ENCODE measurements at places on chromosomes 7 and 10.

GRCh38 chr10:19579761-19580545, 236.3 kb upstream of the PLXDC2 start:
- no peak for DNase-seq

DNA sequence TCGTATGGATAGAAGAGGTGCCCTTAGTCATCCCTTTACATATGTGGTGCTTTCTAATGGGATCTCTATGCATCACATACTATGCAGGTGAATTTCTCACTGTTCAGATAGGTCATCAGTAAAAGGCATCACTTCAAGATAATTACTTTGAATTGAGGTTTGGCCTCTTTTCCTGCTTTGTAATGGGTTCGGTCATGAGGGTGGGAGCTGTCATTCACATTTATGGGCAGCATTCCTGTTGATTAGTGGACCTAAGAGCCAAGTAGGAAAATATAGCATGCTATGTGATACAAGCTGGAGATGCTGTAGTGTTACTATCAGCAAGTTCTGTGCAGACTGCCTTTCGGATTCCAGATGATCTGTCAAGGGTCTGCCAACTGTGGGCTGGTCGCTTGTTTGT, 156.3 kb downstream of the LCOR start:
- no peak for DNase-seq

DNA sequence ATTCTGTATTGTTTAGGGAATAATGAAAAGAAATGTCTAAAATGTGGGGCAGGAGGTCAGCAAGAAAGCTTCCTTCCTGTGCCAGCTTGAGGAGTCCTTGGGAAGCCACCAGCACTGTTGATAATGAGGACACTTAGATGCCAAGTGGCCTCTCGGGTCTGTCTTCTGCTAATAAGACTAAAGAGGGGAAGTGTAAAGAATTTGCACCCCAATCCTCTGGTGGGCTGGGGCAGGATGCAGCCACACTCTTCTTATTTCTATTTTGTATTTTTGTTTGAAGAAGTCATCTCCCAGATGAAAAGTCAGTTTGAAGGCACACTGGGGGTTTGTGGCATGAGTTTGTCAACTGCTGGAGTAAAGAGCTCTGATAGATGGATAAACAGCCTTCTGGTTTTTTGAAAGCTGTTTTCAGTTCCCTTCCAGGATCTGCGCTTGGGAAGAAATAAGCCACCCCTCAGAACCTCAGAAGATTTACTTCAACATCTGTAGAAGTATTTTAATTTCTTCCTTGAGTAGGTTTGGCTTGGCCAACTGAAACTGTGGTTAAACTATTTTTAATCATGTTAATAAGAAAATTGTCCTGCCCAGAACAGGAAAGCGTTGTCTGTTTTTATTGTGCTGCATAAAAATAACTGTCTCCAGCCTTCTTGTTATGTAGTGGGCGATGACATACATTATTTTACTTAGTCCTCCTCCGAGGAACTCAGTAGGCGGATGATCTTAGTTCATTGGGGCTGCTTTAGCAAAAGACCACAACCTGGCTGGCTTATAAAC, 128.8 kb upstream of the GPR26 start:
- DNase-seq: no peak

- no peak for DNase-seq
These were observed 4.4 kb downstream of the RPS24 start for GRCh38 chr10:78038105-78038504.

- no peak for DNase-seq
These were observed 51.4 kb upstream of the OIT3 start for GRCh38 chr10:72842164-72842563.

- DNase-seq: no peak
These were observed 799.7 kb upstream of the IGFBP3 start for GRCh38 chr7:46720761-46721160.

GRCh38 chr7:32073533-32073932, 3.3 kb upstream of the PDE1C start:
- DNase-seq: no peak

- no peak for DNase-seq
These were observed 100.8 kb downstream of the SFMBT2 start for GRCh38 chr10:7310076-7310475.

DNA sequence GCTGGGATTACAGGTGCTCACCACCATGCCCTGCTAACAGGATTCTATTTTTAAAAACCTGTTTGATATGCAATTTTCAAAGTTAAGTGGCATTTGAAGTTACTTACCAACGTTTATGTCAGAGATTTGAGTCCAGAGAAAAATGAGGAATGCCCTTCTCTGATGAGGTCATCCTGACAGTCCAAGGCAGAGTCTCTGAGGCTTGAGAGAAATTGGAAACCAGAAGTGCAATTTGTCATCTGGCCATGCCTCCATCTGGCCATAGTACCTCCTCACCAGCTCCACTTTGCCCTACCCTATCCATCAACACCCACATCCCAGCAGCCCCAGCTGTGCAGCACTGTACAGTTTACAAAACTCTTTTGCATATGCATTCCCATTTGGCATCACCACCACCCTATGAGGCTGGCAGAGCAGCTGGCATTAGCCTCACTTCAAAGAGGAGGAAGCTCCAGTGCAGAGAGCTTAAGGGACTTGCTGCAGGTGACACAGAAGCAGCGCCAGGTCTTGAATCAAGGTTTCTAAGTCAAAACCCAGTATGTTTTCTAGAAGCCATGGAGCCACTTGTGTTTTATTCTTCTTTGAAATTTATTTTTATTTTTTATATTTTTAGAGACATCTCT, 54.5 kb upstream of the PDZD8 start:
- DNase-seq: no peak

- no peak for DNase-seq
These were observed 34.4 kb downstream of the COL13A1 start for GRCh38 chr10:69835875-69836730.

GRCh38 chr7:128788446-128789412, 3.0 kb upstream of the CCDC136 start:
- DNase-seq: no peak

DNA sequence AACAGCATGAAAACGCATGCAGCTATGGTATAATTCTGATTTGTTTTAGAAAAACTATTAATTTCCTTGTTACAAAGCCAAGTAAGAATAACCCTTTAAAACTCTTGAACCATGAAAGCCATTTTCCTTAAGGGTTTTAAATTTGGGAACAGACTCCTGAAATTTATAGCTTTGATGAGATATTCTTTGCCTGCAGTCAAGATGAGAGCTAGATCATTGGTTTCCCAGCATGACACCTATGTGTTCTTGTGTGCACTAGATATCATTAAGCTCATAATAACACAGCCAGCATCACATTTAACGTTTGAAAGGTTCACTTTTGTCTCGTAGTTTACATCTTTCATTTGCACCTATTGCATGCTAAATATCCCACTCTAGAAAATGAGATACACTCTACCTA, 202.2 kb downstream of the PHF14 start:
- no peak for DNase-seq

DNA sequence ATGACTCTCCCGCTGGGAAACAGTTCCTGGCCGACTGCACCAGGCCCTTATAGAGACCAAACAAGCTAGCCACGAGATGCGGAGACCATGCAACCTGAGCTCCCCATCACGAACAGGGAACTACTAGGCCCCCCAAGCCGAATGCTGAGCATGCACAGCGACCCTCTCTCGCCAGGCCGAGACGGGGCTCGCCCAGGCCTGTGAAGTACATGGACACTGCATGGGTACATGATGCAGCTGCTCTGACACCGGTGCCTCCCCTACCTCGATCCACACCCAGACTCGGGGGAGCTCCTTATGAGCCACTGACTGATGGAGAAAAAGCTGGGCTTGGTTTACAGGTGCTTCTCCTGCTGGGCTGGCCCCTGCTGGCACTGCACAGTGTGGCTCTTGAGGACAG, 72.2 kb upstream of the RHEB start:
- DNase-seq: no peak

DNA sequence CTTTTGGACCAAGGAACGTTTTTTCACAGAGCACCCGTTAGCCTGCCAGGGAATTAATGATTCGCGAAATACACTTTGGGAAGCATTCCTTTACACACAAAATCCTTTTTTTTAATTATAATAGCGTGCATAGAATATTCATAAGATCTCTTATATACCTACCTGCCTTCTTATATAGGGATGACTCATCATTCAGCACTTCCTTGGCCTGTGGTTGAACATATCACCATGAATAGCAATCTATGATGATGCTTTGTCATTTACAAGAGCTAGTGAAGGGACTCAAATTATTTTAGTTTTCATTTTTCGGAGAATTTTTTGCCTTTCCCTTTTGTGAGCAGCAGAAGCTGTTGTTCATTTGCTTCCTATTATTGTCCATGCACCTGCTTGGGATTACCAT, 97.0 kb downstream of the CDH23 start:
- no peak for DNase-seq

GRCh38 chr10:22659866-22660265, 54.5 kb downstream of the PIP4K2A start:
- DNase-seq: no peak

DNA sequence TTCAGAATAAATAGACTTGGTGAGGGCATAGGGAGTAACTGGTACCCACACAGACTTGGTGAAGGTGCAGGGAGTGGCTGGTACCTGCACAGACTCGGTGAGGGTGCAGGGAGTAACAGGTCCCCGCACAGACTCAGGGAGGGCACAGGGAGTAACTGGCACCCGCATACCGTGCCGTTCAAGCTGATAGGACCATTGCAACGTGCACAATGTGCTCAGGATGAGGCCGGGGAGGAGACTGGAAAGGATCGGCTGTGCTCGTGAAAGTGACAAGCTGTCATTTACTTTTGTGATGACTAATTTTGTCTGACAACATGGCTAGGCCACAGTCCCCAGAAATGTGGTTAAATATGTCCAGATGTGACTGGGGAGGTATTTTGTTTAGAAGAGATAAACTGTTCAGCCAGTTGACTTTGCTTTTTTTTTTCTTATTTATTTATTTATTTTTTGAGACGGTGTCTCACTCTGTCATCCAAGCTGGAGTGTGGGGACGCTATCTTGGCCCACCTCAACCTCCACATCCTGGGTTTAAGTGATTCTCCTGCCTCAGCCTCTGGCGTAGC, 76.2 kb upstream of the NMT2 start:
- DNase-seq: no peak

DNA sequence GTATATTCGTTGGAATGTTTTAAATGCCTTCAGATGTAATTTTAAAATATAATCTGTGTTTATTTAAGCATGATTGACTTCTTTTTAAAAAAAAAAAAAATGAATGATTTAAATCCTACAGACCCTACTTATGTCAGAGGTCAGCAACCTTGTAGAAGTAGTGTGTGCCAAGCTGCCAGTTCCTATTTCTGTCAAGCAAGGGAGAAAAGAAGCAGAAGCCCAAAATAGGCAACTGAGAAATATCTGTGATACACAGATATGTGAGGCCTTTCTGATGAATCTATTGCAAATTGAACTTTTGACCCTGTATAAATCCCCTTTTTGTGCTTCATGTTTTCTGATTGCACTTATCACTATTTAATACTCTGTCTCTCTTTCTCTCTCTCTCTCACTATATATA, 199.5 kb downstream of the LRRN3 start:
- DNase-seq: no peak

- no peak for DNase-seq
These were observed 707.9 kb downstream of the AUTS2 start for GRCh38 chr7:70306173-70306572.

- no peak for DNase-seq
These were observed 592.5 kb downstream of the ARL4A start for GRCh38 chr7:13279854-13280435.

- no peak for DNase-seq
These were observed 208.9 kb downstream of the TAX1BP1 start for GRCh38 chr7:27948861-27949260.

- DNase-seq: no peak
These were observed 147.1 kb downstream of the SLC25A13 start for GRCh38 chr7:96174812-96175211.

- no peak for DNase-seq
These were observed 490.9 kb downstream of the ZWINT start for GRCh38 chr10:55870186-55870585.

DNA sequence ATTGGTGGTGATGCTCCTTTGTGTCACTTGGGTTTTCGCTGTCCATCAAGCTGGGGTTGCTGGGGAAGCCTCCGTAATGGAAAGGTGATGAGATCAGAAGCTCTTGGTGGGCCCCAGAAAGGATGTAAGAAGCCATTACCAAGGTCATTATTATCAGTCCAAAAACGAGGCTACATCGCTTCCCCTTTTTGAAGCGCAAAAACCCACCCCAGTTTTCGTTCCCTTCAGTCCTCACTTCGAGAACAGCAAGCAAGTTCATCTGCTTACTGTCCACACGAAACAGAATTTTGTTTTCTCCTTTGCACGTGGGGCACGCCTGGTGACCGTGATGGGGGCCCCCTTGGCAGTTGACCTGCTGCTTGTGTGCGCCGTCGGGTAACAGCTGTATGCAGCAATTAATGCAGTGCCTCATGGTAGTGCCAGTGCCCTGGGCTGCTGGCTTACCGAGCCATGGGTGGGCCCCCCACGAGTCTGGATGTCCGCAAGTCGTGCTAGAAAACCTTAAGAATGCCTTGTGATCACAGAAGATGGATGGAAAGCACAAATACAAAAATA, 47.5 kb downstream of the CHST15 start:
- DNase-seq: no peak

GRCh38 chr10:64394744-64395143, 873.5 kb downstream of the REEP3 start:
- DNase-seq: no peak

- peak; percentile 5 for DNase-seq
These were observed 54.9 kb upstream of the ZNF800 start for GRCh38 chr7:127447326-127447945.

GRCh38 chr10:32095116-32095733, 39.0 kb upstream of the KIF5B start:
- no peak for DNase-seq

DNA sequence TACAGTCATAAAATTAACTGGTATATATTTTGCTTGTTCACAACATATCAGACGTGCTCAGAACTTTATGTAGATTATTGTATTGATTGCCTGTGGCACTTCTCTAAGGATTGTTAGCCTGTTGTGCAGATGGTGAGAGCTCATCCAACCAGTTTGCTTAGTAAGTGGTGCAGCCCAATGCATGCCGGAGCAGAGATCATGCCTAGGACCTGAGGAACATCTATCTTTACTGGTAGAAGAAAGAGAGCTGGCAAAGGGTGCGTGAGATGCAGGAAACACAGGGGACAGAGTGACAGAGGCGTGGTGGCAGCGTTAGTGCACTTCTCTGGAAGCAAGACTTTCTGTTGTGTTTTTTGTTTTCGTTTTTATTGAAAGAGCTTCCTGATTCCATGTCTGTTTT, 35.9 kb downstream of the CCM2 start:
- no peak for DNase-seq

DNA sequence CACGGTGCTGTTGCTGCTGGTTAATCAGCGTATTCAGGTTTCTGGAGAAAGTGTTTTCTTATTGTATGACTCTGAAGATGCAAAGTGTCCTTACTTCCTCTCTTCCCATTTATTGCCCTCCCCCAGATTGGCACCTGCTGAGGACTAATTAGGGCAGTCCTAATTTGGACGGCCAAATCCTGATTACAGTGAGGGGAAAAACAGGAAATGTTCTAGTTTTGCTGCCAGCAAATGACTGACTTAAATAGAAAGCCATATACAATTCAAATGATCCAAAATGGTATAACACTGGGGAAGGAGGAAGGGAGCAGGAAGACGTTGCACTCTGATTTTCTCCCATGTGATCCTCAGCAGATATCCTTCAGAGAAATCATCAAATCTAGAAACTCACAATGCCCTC, 222.4 kb upstream of the LRGUK start:
- no peak for DNase-seq
